ENCODE measurements at places on chromosomes 12 and 14.

- DNase-seq, result no peak
These were observed 185.8 kb upstream of the NOS1 start for GRCh38 chr12:117547209-117547608.

DNA sequence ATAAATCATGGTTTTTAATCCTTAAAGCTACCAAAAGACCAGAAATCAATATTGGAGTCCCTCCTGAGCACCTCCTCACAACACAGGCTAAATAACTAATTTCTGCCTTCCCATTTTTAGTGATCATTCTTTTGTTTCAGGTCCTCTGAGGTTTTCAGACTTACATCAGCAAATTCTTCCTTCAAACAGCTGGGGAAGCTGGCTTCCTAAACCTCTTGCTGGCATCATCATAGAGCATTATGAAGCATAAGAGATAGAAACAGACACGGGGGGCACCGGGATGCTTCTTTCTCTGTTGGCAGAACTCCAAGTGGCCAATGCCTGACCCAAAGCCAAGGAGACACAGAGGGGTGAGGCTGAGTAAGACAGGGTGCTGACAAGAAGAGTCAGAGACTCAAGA, 47.9 kb upstream of the DBX2 start:
- no peak for DNase-seq

- no peak for DNase-seq
These were observed 486.2 kb downstream of the NAV3 start for GRCh38 chr12:78316631-78317468.

DNA sequence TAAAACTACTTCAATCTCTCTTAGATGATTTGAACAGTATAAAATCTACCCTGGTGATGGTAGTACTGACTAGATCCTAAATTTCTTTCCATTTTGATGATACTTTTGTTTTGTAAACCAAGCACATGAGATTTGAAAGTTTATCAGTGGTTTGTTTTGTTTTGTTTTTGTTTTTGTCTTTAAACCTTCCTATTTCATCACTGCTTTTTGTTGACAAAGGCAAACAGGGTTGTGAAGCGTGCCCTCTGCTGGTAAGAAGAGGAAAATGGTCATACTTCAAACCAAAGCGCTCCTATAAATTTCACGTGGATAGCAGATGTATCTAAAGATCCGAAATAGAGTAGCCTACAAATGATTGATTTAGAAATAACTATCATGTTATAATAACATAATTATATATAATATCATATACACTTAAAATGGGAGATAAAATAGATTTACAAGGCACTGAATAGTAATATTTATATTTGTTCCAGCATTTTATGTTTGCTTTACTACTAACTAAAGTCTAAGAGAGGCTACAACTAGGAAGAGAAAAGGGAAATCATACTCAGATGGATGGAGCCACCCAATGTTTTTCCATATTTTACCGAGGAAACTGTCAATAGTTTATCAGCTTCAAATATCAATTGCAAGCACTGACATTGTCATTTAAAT, 254.0 kb upstream of the USP15 start:
- no peak for DNase-seq

- DNase-seq, result no peak
These were observed 71.3 kb downstream of the PRIMA1 start for GRCh38 chr14:93716746-93717667.

- no peak for DNase-seq
These were observed 25.5 kb upstream of the LMNTD1 start for GRCh38 chr12:25578411-25579143.

DNA sequence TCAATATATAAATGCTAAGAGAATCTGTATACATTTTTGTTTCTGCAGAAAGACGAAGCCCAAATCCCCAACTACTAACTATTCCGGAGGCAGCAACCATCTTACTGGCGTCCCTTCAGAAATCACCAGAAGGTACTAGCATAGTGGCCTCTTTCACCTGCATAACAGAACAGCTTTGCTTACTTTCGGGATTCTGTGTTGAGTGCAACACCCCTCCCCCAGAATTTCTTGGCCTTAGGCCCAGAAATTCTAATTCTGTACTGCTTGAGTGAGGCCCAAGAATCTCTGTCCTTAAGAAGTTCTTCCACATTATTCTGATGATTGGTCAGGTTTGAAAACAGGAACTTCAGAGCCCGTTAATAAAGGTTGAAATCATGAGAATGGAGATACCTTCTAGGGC, 2.9 kb downstream of the SPX start:
- DNase-seq, result no peak

DNA sequence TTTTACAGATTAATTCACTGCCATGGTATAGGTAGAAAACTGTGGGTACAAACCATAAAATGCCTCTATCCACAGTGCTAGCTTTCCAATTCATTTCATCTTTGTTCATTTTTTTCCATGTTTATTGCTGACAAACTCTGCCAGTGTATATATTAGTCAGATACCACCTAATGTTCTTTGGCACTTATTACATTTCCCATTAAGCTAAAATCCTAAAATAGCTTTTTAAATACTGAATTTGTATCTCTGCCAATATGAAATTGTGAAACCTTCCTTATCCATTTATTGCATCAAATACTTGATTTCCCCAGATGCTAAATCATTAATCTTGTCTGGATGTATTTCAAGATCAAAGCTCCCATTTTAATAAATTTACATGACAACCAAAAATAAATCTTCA, 150.1 kb upstream of the FSCB start:
- DNase-seq, result no peak

- DNase-seq, result no peak
These were observed 27.9 kb upstream of the CCDC60 start for GRCh38 chr12:119306593-119306992.

DNA sequence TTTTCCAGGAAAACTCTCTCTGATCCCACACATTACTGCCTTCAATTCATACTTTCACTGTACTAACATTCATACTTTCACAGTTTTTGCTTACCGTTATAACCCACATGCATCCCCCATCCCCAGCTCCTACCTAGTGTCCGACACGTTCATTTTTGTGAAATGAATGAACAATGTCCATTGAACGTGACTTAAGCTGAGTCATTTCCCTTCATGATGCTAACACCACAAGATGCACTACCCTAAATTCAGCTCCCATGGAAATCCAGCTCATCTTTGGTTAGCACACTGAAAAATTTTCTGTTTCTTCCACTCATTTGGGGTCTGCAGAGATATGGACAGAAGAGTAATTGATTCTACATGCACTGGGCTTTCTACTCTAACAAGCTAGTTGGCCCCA, 84.7 kb downstream of the GALNT4 start:
- DNase-seq, result no peak

GRCh38 chr12:46342562-46343033, 30.0 kb downstream of the SLC38A2 start:
- DNase-seq, result no peak

DNA sequence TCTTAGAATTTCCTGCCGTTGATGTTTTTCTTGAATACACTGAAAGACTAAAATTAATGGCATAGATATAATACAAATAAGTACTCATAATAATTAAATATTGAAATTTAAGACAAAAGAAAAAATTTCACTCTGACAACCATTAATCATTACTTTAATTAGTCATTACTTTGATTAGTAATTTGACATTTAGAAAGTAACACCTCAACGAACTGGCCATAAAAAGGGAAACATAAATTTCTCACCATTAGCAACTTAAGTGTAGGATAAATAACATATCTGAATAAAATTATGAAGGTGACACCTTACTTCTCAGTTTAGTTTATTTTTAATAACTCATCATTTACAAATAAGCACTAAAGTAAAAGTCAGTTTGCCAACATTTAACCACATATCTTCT, 17.5 kb downstream of the MAGOHB start:
- no peak for DNase-seq

DNA sequence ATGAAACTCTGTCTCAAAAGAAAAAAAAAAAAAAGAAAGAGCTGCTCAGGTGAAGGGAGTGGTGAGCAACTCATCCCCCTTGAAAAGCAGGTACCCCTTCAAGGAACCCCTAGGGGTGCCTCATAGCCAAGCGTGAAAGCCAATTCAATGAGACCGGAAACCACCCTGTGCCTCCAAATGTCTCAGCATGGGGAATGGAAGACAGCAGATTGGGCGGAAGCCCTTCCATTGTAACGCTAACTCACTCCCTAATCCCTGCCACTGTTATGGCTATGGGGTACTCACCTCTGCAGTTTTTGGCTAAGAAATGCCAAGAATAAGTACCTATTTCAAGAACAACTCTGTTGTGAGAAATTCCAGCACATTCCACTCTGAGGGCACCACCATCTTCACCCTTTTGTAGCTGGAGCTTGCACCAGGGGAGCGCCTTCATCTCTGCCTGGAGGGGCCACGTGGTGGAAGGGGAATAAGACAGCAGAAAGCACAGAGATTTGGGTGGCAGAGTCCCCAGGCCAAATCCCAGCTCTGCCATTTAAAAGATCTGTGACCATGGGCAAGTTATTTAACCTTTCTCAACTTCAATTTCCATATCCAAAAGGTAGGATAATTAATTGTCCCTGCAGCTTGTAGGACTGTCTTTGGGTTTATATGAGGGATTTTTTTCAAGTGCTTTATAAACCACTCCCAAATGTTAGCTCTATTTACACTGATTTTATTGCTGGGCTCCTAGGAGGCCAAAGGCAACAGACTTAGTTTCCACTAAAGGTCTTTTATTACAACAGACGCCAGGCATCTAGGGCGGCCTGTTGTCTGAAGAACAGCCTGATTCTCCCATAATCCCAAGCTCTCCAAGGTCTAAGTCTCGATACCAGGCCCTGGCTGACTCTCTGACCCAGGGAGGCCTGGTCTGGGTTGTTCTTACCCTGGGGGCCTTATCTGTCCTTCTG, 63.9 kb downstream of the ITPK1 start:
- no peak for DNase-seq

GRCh38 chr14:62181591-62181990, 419.4 kb downstream of the SNAPC1 start:
- DNase-seq, result no peak

- DNase-seq, result no peak
These were observed 1.2 kb downstream of the NRDE2 start for GRCh38 chr14:90330203-90331196.

DNA sequence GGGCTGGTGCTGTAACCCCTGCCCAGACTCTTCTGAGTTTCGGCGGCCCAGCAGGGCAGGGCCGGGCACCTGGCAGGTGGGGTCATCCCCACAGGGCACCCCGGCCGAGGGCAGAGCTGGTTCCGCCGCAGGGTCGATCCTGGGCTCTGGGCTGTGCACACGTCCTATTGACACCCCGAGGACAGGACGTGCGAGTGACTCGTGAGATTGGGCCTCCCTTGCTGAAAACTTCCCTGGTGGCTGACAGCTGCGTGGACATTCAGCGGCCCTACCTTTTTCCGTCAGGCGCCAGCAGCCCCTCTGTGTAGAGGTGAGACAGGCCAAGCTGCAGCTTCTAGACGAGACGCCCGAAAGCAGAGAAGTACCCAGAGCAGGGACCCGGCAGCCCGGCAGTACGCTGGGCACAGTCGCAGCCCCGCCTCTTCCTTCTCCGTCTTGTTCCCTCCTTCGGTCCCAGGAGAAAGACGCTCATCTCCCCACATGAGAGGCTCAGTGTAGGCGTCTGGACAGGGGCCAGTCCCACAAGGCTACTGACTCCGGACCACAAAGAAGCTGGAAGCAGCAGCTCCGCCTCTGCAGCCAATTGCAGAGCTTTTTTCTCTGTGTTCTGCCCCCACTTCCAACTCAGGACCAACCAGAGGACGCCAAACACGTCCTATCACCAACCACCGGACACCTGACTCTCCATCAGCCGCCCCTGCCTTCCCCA, at the start of gene LRCOL1:
Gene LRCOL1, minus strand, starts transcription at position 532 of the 709 bp plus-strand sequence. CDS start 4,331 bp downstream, outside the sequence.
- no peak for DNase-seq

DNA sequence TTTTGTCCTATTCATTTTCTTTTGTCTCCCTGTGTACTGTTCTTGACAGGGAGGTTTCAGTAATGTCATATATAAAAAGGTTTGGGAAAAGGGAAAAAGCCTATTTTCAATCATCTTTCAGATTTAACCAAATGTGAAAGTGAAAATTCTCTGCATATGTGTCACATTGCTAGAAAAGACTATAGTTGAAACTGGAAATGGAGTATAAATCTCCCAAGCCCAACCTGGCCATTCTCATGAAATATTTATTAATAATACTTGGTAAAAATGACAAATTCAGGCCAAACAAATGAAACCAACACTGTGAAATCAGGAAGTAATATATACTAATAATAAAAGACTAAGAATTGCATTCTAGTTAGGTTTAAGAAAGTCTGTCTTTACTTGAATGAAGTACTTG, 1129.2 kb downstream of the SLC16A7 start:
- no peak for DNase-seq

DNA sequence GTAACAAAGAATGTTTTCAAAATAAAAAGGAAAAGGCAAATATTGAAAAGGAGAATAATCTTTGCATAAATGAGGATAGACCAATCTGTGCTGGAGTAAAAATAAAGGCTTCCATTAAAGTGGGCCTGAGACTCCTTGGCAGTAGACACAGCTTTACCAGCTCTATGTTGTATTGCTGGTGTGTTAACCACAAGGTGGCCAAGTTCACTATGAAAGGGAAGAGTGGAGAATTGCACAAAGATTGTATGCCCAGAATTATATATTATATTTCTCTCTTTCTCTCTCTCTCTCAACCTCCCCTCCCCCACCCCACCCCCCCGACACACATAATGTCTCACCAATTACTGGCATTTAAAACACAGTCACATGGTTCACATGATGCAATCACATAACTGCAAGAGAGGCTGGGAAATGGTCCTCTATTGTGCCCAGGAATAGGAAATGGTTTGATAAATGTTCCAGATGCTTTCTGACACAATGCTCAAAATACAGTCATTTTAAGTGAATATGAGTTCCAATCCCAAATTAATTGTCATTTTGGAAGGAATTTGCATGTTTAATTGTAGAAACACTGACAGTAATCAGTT, 222.6 kb upstream of the SYT1 start:
- no peak for DNase-seq

DNA sequence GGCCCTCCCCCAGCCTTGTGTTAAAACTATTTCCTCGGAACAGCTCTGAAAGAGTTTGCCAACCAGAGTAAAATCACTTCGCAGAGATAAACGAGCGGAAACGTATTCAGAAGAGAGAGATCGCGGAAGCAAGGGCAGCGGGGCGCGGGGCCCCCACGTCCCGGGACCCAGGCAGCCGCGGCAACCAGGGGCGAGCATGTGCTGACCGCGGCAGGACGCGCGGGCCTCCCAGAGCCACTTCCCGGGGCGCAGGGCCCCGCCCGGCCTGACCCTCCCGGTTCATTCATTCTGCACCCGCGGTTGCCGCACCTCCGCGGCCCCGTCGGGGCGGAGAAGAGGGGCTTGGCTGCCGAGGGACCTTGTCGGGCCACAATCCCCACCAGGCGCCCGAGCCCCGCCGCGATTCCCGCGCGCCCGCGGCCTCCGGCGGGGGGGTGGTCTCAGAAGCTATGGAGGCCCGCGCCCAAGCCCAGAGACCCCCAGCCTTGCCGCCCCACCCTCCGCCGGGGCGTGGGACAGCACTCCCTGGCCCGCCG, 598 bp downstream of the UBE2N start:
- peak; percentile 11 for DNase-seq

- DNase-seq, result no peak
These were observed at the start of gene NRIP2 for GRCh38 chr12:2834581-2835491. Gene NRIP2 (minus strand): TSS chr12:2835035. CDS start chr12:2834983, 52 bp downstream.

GRCh38 chr12:25590011-25590721, 37.1 kb upstream of the LMNTD1 start:
- DNase-seq, result no peak

- DNase-seq, result no peak
These were observed 125.0 kb upstream of the DYRK2 start for GRCh38 chr12:67523538-67523937.

GRCh38 chr14:61636779-61637178, 58.5 kb upstream of the HIF1A start:
- DNase-seq, result no peak
